ENCODE measurements at places on chromosomes 7 and 10.

- no peak for DNase-seq
These were observed 8.6 kb upstream of the ZNF713 start for GRCh38 chr7:55878691-55879090.

- DNase-seq = no peak
These were observed 246.1 kb downstream of the REEP3 start for GRCh38 chr10:63767138-63767801.

GRCh38 chr10:114613237-114613979 is 44.7 kb downstream of the ABLIM1 start:
- DNase-seq = no peak

GRCh38 chr10:14617852-14618251 is 156.8 kb downstream of the FAM107B start:
- DNase-seq = no peak

DNA sequence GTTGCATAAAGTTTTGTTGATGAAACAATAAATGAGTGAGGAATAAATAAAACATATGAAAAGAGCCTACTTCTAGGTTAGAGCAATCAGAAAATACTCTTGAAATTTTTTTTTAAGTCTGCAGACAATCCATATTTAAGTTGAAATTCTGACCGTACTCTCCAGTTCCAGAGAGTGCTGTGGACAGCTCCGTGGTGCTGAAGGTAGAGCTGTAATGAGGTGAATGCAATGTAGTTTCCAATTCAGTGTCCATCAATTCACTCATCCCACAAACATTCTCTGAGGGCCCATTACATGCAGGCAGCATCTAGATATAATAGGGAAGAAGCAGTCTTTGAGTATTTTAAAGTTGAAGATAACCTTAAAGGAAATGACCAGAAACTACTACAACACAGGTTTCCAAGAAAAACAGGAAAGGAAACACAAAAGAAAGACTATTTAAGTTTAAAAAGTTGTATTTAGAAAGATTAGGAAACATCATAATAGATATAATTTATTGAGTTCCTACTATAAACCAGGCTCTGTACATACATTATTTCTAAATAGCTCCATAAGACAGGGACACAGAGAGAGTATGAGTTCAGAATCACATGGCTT is 44.0 kb upstream of the CRTAC1 start:
- no peak for DNase-seq

- DNase-seq = no peak
These were observed 4.3 kb downstream of the PGAM2 start for GRCh38 chr7:44060948-44061644.

DNA sequence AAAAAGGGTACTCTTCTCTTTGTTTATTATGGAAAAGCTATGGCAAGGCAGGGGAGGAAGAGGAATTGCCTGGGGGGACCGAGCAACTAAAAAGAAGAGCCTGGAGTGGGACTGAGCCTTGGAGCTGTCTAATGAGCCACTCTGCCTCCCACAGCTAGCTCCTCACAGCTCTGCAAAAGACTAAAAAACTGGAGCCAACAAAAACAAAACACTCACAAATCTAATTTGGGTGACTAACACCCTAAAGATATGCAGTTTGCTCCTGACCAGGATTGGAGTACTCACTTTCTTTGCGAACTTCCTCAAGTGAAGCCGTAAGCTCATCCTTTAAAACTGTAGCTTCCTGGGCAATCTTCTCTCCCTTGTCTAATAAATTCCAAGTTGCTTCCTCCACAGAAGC is 89.4 kb downstream of the CTNNA3 start:
- no peak for DNase-seq

GRCh38 chr7:84236398-84236797 is 41.8 kb upstream of the SEMA3A start:
- DNase-seq = no peak
